Cardiac septum (tissue), 1 donor: ENCODE measurements at places on chromosomes 16 and 17. TPM values are rescaled to one million over a fixed set of nuclear protein-coding genes. Genes with fewer than 3 reads are reported as not detected.

DNA sequence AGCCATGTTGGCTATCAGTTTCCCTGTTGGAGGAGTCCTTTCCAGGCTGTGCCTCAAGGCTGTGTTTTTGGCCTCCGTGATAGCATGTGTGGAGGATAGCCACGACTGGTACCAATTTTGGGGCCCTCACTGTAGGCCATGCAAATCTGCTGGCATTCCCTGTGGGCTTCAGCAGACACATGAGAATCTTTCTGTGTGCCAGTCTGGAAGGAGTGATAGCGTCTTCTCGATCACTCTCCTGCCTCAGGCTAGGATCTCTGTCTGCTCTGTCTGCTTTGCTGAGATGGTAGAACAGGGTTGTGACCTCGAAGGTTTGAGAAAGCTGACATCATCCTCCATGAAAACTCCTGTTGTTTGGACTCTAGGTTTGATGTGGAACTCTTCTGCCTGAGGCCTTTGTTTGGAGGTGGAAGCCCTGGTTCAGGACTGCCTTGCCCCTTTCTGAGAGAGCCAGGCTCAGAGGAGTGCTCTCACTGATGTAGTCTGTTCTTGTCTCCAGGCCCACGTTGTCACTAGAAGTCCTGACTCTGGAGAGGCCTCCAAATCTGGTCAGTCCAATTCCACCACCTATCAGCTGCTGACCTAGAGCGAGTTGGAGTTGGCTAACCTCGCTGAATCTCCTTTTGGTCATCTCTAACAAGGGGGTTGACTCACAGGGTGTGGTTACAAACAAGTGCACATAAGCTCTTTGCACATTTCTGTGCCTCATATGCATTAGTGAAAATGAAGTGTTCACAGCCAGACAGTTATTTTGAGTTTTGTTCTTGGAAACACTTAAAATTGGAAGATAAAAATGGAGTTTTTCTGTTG is 12.1 kb upstream of the EDC4 start:
- DNase-seq, result no peak

Gene AURKB
- 0.83 TPM for total RNA-seq

Gene STH
- total RNA-seq, result not detected

DNA sequence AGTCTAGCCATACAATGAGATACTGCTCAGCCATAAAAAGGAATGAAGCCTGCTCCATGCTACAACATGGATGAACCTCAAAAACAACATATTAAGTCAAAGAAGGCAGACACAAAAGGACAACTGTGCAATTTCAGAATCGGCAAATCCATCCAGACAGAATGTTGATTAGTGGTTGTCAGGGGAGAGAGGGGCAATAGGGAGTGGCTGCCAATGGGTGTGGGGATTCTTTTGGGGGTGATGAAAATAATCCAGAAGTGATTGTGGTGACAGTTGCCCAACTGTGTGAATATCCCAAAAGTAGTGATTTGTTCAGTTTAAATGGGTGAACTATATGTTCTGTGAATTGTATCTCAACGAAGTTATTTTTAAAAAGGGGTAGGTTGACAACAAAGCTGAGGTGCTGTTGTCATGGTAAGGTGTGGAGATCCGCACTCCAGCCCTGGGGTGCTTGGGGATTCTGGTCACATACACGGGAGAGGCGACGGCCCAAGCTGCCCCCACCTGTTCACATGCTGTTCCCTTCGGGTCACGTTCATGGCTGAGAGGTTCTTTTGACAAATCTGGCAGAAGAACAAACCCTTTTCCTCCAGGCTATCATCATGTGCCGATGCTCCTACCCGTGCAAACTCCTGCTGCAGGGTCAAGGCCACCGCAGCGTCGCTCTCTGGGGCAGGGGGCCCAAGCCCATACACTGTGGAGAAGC is 9.6 kb downstream of the SLX4 start:
- DNase-seq, result no peak

- no peak for DNase-seq
Observed at GRCh38 chr17:80645706-80646325, 101.2 kb downstream of the RPTOR start.

Gene SMTNL2
- 8.1 TPM for total RNA-seq

- no peak for DNase-seq
Observed at GRCh38 chr17:16250635-16251034, 33.6 kb downstream of the PIGL start.

Gene MMP2
- total RNA-seq, result 83.8 TPM

DNA sequence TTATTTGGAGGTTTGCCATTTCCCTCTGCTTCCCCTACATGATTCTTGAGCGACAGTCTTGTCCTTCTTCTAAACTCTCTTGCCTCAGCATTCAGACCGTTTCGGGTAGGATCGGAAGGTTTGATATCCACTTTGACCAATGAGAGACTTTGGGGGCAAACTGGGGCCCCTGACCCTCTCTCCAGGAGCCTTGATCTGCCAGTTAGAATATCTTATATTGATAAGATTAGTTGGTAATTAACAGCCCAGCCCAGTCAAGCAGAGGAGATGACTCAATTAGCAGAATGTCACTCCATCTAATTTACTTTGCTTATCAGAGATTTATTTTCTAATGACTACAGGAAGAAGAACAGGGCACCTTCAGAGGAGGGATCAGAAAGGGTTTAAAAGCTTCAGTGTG is 532.8 kb downstream of the XYLT1 start:
- no peak for DNase-seq

DNA sequence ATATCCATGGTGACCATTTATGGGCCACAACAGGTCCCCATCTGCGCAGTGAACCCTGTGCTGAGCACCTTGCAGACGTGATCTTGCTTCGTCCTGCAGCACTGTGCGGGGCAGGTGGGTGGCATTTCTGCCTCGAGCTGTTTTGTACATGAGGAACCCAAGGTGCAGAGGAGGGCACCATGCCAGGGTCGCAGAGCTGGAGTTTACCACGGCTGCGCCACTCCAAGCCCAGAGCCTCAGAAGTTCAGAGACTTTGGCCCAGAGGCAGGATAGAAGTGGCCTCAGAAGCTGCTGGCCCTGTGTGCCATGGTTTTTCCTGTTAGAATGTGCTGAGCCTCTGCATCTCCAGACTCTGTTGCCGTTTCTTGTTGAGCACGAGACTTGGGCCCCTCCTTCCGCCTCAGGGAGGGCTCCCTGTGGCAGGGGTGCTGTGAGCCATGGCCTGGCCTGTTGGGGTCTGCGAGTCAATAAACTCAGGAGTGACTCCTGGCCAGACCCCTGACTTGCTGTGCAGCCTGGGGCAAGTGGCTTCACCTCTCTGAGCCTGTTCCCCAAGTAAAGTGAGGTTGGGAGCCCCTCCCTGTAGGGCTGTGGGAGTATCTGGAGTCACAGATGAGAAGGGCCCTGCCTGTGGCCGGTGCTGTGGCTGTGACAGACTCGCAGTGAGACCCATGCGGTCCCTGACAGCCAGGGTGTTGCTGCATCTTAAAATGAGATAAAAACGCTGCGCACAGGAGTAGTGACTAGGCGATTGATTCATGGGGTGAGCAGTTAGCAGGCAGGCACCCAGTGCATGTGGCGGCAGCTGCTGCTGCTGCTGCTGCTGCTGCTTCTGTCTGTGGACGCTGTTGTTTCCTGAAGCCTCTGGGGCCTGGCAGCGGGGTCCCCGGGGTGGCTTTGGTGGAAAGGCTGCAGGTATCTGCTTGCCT is 11.8 kb downstream of the MAP2K3 start:
- no peak for DNase-seq

DNA sequence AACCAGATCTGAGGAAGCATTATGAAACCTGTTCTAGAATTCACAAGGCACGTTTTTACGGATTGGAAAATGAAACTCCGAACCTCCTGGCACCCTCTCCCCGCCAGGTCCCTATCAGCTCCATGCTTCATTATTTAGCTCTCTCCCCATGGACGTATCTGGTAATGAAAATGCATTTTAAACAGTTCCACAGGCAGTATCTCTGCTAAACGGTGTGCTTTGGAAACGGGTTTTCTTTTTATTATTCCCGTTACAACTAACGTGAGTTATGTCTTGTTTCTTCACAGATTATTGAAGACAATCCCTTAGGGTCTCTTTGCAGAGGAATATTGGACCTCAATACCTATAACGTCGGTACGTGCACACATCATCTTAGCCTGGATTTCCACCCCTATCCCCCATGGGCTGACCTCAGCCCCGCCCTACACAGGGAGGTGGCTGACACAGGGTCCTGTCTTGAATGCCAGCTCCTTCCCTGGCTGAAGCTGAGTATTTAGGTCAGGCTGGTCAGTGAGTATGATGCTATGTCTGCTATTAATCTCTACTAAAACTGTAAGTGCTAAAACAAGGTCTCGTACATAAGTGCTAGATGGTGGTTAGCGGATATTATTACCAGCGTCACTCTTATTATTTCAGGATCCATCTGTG is 82.9 kb downstream of the SDR42E1 start:
- DNase-seq, result no peak
